ENCODE measurements at places on chromosomes 1 and 21.

DNA sequence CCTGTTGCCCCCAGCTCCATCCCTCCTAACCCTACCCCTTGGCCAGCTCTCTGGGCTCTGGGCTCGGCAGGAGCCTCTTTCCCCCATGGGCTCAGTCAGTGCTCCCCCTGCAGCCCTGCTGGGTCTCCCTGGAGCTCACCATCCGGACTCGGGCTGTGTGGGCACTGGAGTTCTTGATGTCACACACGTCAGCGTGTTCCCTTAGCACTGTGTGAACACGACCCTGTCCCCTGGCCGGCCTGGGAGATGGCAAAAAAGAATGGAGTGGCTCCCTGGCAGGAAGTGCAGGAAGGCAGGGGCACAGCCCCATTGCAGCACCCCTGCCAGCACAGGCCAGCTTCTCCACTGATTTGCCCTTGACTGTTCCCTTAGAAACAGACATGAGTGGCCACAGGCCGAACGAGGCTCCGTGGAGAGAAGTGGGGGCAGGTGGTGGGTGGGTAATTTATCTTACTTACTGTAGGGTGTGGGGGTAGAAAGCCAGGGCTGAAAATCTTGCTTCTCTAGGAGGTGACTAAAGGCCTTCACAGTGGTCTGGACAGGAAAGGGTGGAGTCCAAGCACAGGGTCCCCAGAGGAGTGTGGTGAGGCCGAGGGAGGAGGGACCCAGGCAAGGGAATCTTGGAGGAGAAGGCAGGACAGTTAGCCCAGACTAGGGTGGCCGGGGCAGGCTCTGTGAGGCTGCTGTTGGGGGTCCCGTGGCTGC, 381.7 kb upstream of the VAMP3 start:
- no peak for DNase-seq

DNA sequence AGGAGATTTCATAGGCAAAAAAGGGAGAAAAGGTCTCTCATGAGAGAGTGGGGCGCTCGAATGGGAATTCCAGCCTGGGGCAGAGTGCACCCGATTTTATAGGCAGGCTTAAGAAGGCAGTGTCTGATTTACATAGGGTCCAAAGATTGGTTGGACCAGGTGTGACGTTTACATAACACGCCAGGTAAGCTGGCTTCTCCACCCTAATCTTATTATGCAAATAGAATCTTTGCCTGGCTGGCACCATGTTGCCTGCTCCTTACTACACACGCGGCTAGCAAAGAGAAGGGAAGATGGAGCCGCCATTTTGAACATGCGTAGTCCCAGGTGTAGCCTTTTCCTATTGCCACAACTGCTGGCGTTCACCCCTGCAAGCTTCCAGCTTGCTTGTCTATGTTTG, 103.7 kb downstream of the SLC16A1 start:
- no peak for DNase-seq

- no peak for DNase-seq
Measured at GRCh38 chr1:10440794-10441193, 9.0 kb upstream of the CORT start.

DNA sequence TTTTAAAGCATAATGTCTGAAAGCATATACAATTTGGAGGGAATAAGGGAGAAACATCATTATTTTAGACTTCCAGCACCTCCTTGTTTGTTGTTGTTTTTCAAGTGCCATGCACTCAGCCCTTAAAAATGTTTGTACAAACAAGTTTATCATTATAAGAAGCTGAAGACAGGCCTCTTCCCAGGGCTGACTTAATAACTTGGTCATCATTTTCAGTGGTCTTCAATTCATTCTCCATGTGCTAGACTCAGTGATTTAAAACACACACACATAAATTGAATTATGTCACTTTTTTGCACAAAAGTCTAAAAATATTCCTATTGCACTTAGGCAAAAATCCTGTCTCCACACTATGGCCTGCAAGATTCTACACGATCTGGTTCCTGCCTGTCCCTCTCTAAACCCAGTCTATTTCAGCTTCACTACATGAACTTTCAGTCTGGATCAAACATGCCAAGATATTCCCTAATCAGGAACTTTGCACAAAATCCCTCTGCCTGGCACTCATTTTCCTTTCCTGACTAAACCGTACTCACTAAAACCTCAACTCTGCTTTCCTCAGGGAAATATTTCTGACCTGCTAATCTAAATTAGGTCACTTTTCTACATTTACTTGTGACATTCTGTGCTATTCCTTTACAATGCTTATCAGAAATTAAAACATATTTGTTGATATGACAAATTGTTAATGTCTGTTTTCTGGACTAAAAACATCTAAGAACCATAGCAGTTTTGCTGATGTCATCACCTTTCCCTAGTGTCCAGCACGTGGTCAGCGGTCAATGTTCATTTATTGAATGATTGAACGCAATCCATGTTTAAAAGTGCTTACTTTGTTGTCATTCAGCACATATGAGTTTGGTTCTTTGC, 14.8 kb upstream of the GBP5 start:
- DNase-seq, result no peak

GRCh38 chr1:70411360-70411844, 334 bp downstream of the CTH start:
- DNase-seq, result no peak

GRCh38 chr1:236315518-236315917, 33.8 kb upstream of the ERO1B start:
- DNase-seq, result no peak

DNA sequence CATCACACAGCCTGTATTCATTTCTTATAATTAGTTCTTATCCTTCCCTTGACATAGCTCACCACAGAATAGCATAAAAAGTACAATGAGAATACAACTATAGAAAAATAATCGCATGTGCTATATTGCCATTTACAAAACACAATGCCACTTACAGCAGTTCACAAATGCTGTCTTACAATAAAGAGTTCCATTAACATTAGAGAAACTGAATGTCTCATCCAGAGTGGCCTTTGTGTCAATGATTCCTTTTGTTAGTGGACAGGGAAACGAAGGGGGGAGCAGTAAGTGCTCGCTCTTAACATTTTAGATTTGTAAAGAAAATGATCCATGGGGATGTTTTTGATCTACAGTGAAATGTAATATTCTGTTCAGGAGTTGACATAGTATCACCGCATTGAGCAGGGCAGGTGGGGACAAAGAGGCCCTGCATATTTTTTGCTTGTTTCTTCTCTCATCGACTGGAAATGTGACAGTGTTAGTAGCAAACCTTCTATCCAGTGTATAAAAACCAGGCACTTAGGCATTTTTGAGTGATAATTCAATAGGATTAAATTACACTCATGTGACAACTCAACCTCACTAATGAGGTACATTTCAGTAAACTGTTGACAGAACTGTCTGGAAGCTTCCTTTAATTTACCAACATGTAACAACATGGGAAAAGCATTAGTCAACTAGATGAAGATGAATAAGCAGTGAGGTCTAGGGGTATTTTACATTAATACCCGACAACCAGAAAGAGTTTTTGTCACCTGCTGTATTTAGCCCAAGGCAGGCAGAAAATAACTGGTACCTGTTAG, 35.6 kb upstream of the RRP15 start:
- DNase-seq, result no peak

DNA sequence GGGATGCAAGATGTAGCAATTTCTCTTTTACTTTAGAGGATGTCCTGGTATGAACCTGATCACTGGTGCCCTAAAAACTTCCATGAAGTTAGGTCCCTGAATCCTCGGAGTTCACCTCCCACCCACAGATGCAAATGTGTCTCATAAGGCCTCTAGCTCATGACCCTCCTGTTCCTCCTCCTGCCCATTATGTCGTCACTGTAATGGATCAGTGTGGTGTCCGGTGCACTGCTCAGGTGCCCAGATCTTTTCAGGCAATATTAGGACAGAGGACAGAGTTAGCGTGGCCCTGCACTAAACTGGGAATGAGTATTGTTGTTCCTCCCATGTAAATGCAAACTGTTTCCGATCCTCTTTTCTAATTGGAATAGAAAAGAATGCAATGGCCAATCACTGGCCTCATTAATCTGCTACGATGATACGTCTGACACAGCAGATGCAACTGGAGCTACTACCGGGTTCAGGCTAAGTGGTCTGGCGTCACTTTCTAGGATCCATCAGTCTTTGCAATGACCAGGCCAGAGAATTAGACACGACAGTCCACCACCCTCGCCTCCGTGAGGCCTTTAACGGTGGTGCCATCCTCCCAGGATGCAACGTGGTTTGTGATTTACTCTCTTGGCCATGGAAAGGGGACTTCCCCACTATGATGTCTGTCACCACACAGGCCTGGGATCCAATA, 3.4 kb upstream of the COL6A2 start:
- no peak for DNase-seq

GRCh38 chr1:168861421-168862004, 132.5 kb upstream of the DPT start:
- no peak for DNase-seq

DNA sequence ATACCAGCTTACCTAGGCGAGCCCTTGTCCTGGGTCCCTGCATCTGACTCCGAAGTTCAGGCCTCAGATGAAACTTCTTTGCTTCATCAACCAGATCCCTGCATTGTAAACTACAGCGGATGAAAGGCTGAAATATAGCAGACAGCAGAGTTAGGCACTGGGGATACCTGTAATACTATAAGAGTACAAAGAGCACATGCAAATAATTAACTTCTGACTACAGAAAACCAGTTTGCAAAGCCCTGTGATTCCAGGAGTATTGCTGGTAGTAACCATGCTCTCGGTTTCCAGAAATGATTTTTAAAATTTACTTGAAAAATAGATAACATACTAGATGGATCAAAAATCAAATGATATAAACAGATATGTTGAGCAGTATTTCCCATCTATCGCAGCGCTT, 18.0 kb downstream of the KLHL12 start:
- no peak for DNase-seq

- DNase-seq, result no peak
Measured at GRCh38 chr21:28299946-28300345, 692.7 kb downstream of the LTN1 start.

DNA sequence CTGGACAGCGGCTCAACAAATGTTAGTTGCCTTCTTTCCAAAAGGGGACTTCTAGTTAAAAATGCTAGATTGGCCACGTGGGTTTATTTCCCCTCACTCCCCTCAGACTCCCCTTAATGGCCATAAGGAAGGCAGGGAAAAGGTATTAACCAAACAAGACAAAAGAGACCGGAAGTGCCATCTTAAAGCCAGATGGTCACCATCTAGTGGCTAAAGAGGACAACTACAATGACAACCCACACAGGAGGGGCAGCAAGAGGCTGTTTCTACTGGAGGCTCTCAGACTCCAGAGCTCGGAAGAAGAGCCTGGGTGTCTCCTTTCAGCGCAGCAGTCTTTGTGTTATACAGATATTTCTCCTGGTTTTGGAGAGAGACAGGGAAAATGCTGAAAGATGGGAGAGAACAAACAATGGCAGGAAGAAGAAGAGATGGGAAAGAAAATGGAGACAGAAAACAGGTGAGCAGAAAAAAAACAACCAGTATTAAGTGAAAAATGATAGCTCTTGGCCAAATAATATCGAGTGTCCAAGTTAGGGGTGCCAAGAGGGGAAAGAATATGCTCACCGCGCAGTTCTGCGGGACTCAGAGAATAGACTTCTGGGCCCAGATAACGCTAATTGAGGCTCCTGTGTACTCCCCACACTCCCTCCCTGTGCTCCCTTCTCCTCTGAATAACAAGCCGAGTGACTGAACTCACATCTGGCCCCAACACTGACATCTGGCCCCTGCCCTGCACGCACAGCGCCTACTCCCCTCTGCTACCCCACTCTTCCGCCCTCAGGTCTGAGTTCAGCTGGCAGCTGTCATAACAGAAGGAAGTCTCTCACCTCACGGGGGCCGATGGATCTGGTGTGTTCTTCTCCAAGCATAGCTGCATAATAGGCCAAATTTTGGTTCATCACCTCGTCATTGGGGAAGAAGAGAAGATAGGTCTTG, 9.6 kb downstream of the P3H1 start:
- no peak for DNase-seq

DNA sequence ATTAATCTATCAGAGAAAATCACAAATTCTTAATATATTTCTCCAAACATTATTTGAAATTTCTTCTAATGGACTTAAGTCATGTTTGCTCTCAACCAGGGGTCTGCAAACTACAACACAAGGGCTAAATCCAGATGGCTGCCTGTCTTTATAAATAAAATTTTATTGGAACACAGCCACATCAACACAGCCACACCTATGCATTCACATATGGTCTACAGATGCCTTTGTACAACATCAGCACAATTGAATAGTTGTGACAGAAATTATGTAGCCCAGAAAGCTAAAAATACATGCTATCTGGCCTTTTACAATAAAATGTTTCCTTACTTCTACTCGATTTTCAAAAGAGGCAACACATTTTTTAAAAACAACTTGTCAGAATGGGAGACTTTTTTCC, 103.9 kb downstream of the DPYD start:
- DNase-seq, result no peak

DNA sequence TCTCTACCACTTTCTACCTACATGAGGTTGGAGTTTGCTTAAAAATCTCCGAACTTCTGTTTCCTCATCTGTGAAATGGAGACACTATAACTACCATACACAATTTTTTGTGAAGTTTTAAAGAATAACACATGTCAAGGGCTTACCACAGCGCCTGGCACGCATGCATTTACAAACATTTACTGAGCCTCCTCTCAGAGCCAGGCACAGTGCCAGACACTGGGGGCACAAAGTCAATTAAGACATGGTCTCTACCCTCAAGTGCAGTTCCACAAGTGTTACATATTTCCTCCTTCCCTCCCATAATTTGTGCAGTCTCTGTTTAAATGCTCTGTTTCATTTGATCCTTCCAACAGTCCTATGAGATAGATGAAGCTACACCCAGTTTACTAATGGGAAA, 356.4 kb upstream of the ESRRG start:
- DNase-seq, result no peak

DNA sequence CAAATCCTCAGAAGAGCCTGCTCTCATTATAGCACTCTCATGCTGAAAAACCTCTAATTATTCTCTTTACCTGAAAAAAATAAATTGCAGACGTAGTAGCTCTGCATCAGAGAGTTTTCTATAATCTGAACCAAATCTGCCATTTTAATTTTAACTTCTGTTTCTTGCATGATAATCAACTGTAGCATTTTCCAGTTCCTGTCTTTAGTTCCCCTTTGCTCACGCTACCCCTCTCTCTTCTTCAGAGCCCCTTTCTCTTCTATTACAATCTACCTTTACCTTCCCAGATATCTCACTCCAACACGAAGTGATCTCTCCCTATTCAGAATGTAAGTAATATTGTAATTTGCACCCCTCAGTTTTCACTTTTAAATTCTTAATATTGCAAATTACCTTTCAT, 31.4 kb downstream of the FMO1 start:
- no peak for DNase-seq

- no peak for DNase-seq
Measured at GRCh38 chr1:119310301-119310700, 58.3 kb upstream of the HAO2 start.

DNA sequence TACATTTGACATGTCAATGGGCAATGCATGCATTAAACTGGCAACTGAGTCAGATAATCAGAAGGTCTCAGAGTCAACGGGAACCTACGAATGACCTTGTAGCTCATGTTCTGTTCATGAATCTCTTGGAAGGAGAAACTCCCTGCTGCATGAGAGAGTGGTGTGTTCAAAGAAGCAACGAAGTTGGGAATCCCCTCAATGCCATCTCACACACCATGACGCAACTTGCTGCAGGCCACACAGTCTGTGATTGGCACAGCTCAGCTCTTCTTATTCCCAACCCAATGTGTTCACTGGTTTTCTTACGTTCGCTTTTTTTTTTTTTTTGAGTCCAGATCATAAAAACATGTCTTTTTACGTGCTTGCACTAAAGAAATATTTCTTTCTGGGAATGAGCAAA, 53.5 kb upstream of the PRDM2 start:
- no peak for DNase-seq

All from pulmonary artery endothelial cell (primary cell).